CD8-positive, alpha-beta memory T cell (primary cell): ENCODE measurements at places on chromosomes 6 and 20.

DNA sequence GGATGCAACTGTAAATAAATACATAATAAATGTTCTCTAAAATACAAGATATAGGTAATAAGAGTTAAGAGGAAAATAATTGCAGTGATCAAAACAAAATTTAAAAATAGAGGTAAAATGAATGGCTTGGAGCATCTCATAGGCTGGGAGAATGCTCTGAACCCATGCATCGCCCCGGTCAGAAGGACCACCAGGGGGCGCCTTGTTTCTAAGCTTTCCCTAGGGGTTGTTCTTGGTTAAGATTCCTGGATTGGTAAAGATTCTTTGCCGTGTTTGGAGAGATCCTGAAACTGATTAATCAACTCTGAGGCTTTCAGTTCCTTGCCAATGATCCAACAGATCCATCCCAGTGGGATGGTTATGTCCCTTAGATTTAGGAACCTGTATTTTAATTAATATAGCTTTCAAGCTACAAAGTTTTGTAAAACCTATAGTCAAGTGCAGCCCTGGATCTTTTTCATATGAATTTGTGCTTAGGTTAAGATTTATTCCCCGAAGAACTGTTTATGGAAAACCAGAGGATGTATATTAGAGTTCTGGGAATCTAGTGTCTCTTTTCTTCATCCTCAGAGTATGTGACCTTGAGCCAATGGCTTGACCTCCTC is 45.3 kb upstream of the PRELID3B start:
- DNase-seq, result peak; percentile 81

DNA sequence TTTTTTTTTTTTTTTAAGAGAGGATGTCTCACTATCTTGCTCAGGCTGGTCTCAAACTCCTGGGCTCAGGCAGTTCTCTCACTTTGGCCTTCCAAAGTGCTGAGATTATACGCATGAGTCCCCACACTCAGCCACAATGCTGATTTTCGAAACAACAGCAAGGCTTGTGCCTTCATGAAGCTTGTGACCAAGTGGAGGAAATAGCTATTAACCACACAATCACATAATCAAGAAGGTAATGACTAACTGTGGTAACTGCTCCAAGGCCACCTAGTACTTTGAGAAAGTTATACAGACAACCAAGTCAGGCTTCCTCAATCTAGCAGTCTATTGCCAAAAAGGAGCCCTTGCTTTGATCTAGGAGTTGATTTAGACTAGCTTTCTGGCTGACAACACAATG is 46.3 kb downstream of the SOD2 start:
- DNase-seq, result no peak

DNA sequence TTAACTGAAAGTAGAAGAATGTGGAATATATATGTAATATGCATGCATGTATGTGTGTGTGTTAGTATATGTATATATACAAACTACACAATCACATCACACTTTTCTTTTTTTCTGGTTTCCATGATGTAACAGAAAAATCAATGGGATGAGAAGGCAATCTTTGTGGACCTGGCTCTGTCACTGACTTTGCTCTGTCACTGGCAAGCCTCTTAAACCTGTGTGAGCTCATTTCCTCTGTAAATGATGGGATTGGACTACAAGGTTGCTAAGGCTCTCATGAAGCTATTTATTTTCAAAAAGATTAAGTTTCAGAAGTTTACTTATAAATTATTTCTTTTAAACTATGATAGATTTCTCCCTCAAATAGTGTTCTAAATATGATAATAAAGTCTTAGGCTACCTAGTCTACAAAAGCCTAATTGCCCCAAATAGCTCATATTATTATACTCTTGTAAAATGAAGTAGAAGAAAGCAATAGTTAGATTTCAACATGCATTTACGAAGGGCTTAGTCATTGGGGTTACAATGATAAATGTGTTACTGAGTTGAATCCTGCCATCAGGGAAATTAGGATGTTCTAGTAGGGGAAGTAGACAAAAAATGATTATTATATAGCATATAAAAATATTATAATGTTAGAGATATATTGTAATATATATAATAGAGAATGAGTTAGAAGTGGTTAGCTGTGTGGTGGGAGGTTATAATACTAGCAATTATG is 129.3 kb downstream of the AFG1L start:
- DNase-seq, result no peak

- DNase-seq, result no peak
These were observed 258.7 kb downstream of the LRFN2 start for GRCh38 chr6:40328386-40328985.

DNA sequence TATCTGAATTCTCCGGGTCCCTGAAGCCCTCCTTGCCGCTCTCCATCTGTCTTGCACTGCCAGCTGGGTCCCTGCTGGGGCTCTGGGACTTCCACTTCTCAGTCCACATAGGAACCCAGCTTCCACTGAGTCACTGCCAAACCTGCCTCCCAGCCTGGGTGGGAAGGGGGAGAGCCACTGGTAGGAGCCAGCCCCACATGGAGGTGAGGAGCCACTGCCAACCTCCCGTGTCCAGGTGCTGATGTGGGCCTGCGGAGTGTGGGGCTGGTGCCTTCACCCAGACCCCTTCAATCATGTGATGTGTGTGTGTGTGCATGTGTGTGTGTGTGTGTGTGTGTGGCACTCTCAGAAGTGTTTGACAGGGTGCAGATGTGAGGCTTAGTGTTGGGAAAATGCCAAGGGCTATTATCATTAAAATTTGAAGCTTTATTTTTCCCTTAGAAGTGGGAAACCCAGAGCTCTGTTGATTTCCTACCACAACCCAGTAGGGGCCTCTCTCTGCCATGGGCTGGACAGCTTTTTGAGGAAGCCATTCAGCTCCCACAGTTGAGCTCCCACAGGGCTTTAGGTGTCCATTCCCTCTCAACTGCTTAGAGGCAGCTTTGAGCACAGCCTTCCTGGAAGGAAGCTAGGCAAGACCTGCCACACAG is 9.3 kb upstream of the SGK2 start:
- no peak for DNase-seq

DNA sequence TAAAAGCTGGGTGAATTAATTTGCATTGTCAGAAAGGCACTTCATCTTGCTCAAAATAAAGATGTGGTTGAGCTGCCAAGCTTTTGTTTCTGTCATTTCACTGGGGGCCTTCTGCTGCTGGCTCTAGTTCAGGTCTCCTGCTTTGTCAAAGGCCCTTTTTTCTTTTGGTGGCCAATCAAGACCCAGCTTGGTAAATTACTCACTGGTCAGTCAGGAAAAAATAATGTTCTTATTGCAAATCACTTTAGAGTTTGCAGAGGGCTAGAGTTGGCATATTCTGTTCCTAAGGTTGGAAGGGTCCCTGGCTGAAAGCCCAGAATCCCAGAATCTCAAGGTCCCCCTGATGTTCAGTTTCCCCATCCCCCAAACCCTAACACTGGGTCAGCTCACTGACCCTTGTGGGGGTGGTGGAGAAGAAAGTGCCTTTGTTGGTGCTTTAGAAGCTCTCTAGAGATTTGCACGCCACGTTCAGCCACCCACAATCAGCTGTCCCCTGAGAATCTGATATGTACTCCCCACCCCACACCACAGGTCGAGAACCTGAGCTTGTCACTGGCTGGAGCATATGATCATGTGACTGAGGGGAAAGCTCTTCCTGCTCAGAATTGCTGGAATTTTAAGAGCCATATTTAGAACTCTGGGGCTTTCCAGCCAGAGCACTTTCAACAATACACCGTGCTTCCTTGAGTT is 21.7 kb upstream of the BNIP5 start:
- no peak for DNase-seq

GRCh38 chr20:5908981-5909380 is 41.4 kb downstream of the TRMT6 start:
- DNase-seq, result no peak

- DNase-seq, result no peak
These were observed 231.9 kb downstream of the DLL1 start for GRCh38 chr6:170058878-170059485.

GRCh38 chr6:116278854-116279231 is 887 bp downstream of the TSPYL1 start:
- DNase-seq, result no peak

- peak; percentile 78 for DNase-seq
These were observed 725 bp downstream of the EEF1A1 start for GRCh38 chr6:73519926-73520687.

- DNase-seq, result no peak
These were observed 61.0 kb downstream of the LYRM4 start for GRCh38 chr6:5199702-5200101.

DNA sequence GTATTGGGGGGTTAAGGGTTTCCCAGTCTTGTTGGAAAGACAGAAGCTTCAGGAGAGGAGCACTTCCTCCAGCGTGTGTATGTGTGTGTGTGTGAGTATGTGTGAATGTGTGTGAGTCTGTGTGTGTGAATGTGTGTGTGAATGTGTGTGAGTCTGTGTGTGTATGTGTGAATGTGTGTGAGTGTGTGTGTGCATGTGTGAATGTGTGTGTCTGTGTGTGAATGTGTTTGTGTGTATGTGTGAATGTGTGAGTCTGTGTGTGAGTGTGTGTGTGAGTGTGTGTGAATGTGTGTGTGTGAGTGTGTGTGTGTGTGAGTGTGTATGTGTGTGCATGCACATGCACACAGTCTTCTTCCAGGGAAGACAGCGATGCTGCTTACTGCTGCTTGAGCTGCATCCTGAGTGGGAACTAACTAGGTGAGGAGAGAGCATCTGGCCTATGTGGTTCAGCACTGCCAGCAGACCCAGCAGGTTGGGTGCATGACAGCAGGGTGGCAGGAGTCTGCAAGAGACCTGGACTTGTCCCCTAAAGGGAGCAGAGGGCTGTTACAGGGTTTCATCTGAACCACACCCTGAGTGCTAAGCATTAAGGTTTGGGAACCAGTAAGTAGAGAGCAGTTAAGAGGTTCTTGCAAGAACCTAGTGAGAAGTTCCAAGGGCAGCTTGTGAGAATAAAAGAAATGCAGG is 22.7 kb upstream of the CCND3 start:
- DNase-seq, result no peak

- no peak for DNase-seq
These were observed 86.7 kb downstream of the GMDS start for GRCh38 chr6:2158596-2159271.

- DNase-seq, result no peak
These were observed 92.3 kb upstream of the ELOVL5 start for GRCh38 chr6:53441035-53441493.

DNA sequence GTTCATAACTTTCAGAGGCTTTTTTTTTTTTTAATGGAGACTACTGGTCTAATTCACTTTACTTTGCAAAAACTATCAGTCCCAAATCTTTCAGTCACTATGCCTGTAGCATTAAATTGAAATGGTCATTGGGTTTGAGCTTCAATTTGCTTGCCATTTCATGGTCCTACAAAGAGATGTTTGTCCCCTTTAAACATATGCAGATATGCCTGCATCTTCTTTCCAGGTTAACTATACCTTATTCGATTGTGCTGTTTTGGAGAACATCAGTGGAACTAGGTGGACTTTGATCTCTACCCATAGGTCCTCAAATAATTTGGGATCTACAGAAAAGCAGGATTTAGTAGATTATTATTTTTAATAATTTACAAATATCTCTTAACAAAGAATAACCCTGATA is 4.6 kb downstream of the POU3F2 start:
- DNase-seq, result no peak
